ENCODE measurements at places on chromosomes 7 and 10.
A peak's percentile ranks its signal among the peaks of the same experiment; 100 is the strongest.

GRCh38 chr10:100184840-100185239 is 989 bp downstream of the ERLIN1 start:
- no peak for DNase-seq

GRCh38 chr7:36379831-36380504 is 9.7 kb upstream of the ANLN start:
- DNase-seq = no peak

DNA sequence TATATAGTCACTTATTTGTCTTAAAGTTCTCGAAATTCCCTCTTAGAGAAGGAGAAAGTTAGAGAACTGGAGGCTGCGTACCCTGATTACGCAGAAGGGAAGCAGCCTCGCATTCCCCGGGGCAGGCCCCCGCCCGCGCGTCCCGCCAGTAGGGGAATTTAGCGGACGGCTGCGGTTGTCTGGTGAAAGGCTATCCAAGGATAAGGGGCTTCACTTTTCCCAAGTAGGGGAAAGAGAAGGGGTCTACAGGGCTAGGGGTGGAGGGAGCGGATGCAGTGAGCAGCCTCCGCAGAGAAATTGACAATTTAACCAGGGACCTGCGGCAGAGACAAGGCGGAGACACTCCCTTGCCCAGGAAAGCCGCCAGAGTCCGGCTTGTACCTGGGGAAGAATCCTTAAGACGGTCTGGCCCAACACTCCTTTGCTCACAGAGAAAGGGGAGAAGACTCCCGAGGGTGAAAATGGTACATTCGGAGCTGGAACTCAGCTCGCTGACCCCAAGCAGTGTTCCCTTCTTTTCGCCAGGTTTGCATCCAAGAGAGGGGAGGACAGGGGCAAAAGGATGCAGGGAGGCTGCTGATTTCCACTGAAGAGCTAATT is 994 bp upstream of the MAGI2 start:
- DNase-seq = no peak

- DNase-seq = no peak
Observed at GRCh38 chr7:44984478-44984758, 5.6 kb upstream of the MYO1G start.

DNA sequence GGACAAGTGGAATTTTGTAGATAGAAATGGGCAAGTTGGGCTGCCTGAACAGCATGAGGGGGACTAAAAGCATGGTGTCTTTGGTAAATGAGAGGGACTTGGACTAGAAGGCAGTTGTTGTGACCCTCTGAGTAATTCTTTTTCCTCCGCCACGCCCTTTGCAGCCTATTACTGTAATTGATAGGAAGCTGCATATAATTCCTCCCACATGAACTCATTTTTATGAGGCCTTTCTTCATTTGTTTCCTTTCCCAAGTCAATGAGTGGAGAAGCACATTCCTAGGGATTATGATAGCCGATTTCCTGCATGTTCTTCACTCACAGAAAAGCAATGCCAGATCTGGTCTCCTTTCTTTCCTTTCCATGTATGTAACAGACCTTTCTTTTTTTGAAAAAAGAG is 27.7 kb downstream of the ZSCAN25 start:
- DNase-seq = no peak

DNA sequence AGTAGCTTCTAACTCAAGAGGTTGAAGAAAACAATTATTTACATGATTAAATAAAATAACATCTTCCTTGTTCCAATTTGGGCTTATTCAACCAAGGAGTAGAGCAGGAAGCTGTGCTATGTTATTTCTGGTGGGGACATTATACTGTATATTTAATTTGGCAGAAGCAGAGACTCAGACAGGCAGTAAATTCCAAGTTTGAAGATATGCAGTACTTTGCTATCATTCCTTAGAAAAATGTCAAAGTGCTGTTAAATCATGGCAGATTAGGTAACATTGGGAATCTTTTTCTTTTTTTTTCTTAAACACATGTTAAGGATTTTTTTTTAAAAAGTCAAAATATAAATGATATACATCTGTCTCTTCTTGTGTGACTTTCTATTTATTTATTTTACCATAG is 190.1 kb downstream of the SUGCT start:
- no peak for DNase-seq

- peak; percentile 51 for DNase-seq
Observed at GRCh38 chr10:68988530-68989316, at the start of gene KIFBP. Gene KIFBP, plus strand, starts transcription at chr10:68988803. Its CDS starts 30 bp downstream, at chr10:68988833.

DNA sequence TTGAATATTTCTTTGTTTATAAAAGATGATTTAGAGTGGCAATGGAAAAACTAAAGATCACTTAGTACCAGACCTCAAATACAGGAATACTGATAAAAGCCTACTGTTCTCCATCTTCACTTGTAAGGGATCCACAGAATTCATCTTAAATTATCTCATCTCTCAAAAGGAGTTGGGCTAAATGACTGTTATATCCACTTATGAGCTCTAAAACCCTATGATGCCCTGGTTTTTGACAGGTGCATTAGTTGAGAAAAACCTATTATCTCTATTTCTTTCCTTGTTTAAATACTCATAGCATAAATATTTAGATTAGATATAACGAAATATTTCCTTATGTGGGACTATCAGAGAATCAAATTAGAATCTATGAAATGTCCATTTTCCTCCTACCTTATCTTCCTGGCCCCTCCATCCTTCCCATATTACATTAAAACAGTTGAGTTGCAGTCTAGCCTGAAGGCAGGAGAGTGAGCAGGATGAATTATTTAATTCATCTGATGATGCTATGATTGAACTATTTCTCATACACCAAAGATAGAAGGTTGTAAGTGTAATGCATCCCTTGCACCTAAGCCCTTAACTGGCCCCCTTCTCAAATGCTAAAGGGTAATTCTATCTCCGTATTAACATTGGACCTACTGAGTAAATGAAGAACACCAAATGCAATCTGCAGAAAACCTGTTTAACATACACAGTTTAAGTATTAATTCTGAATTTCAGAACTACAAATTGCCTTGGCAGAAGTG is 29.7 kb downstream of the PPP3CB start:
- no peak for DNase-seq

GRCh38 chr7:157405914-157406810 is 69.4 kb downstream of the DNAJB6 start:
- DNase-seq = no peak

DNA sequence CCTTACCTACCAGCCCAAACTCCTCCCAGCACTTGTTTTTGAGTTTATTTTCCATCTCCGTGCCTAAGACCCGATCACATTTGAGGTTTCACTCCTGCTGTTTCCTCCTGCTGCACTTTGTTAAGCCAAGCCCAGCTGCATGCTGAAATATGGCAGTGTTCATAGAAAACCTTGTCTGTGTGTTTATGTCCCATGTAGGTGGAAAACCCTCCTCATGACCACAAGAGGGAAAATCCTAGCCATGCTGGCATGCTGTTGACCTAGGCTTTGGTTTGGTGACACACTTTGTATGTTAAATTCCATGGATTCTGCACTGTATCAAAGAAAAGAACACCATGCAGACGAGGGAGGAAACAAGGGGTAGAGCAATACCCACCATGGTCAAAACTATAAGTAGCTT is 154.4 kb downstream of the CUBN start:
- DNase-seq = no peak

DNA sequence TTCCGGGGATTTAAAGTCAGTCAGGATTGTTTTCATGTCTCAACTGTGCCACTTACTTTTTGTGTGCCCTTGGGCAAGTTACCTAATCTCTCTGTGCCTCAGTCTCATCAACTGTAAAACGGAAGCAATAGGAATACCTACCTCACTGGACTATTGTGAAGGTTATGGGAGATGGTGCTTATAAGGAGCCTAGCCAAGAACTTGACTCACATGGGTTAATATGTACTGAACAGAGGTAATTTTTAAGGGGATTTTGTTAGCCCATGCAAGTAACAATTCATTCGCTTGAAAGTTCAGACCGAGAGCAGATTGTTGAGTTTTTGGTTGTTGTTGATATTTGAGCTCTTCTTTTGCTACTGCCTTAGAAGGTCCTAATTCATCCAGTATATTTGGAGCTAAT is 202.9 kb downstream of the ZNF365 start:
- DNase-seq = no peak

GRCh38 chr7:22617166-22617565 is 109.8 kb upstream of the IL6 start:
- no peak for DNase-seq

DNA sequence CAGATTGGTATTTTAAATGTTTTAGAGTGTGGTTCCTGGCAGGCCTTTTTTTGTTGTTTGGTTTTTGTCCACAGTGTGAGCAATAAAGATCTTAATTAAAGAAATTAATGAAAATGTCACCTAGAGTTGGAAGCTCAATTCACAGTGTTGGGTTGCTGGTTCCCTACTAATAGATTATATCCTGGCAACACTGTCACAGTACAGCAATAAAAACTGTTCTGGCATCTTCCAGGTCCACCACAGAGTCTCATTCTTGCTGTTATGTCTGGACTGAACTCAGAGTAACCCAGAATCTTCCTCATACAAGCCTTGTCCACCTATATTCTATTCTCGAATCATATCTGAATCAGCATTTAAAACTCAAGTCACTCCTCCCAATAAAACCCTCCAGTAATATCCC is 212.4 kb upstream of the LRRTM3 start:
- no peak for DNase-seq

DNA sequence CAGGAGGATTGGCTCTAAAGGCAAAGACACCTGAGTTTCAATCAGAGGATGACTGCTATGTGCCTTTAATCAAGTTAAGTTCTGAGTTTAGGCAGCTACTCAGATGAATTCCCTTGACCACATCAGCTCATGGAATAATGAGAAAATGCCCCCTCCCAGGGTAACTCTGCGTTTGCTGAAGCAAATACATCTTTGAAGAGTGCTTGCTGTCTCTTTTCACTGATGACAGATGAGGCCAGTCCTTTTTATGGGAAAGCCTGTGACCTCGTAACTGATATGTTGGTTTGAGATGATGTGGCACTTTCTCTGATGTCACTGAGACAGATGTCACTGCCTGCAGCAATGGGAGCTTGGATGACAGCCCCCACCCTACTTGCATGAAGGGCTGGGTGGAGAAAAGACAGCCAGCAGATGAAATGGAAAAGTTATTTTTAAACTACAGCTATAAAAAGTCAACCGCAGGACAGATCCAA is 43.7 kb upstream of the DGKI start:
- no peak for DNase-seq

GRCh38 chr7:134891262-134891695 is 95.0 kb upstream of the AGBL3 start:
- DNase-seq = no peak

- no peak for DNase-seq
Observed at GRCh38 chr10:97612386-97612785, 20.9 kb downstream of the MORN4 start.
